ENCODE measurements at places on chromosomes 1 and 21. TPM values are rescaled to one million over a fixed set of nuclear protein-coding genes. Genes with fewer than 3 reads are reported as not detected.

S100A8 gene
- total RNA-seq, result 1.6 TPM

MARK1 gene
- 95.8 TPM for total RNA-seq

CHIA gene
- not detected for total RNA-seq

DEGS1 gene
- total RNA-seq, result 49.8 TPM

LCE1C gene
- total RNA-seq, result not detected
